SK-N-SH (cell line): ENCODE measurements at places on chromosomes 2 and 18.

DNA sequence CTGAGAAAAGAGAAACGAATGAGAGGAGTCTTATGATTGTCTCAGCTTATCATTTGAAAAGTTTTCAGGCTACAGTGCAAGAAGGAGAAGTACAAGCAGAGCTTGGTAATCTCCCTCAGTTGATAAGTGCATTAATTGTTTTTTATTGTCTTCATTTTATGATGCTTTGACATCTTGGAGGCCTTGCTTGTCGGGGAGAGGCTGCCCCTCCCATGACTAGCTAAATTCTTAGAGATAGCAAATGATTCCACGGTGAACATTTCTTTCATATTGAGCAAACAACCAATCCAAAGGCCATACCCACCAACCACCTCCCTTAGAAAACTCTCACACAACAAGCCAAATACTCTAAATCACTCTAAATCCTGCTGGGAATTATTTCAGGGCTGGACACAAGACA is 39.8 kb downstream of the GDF7 start:
- no peak for DNase-seq

DNA sequence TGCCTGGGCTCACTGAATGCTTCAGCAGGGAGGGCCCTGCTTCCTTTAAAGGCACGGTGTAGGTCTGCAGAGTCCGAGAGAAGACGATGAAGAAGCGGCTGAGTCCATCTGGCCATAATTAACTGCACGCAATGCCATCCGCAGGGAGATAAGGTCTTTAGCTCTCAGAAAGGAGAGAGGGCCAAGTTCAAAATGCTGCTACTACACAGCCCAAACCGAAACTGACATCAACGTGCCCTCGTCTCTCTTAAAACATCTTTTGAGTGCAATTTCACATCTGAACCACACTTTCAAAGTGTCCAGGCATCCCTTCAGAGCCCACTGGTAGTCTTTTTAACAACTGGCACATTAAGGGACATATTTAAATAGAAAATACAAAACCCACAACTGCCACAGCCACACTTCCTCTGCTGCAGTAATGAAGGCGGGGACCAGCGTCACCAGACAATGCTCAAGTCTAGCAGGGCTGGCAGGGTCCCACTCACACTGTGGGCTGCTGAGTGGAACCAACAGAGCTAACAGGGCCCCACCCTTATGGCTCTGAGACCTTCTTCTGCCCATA is 35.8 kb downstream of the ST3GAL5 start:
- DNase-seq: peak; percentile 50

DNA sequence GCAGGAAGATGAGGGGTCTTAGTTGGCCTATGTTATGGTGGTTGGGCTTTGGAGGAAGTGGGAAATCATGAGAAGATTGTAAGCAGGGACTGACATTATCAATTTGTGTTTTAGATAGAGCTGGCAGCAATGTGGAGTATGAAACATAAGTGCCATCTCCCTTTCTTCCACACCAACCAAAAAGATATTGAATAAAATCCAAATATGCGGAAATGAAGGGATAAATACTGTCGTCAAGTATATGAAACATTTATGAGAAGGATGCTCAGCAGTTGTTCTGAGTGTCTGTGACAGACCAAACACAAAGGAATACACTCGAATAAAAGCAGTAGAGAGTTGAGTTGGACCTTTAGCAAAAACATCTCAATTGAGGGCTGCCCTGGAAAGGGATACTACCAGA is 1090.0 kb upstream of the ZEB2 start:
- no peak for DNase-seq

DNA sequence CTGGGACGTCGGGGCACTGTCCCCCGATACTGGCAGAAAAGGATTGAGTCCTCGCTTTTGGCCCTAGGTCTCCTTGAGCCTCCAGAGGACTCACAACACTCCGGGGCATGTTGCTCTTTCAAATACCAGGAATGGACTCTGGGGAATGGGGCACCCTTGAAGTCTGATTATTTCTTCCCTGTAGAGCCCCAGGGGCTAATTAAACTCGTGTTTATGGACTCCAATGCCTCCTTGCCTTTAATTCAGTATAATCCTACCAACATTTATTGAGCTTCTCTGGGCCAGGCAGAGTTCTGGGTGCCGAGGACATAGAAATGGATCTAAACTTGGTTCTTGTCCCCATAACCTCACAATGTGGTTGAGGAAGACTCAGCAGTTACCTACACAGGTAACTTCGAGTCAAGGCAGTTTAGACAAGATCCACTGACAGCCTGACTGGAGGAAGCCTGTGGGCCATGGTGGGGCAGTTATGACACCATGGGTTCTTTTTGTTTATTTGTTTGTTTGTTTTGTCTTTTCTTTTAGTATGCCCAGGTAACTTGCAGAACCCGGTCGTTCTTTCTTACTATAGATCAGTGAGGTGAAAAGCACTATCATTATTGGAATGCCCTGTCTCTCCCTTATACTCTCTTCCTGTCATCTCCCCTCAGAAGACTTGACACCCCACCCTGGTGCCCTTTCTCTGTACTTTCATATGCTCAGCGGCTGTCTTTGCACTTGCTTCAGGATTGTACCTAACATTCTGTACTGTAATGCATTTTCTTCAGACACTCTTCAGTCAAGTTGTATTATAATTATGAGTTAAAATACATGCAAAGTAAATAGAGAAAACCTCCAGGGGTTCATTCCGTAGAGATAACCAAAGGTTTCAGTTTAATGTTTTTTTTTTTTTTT is 3.2 kb downstream of the CFLAR start:
- DNase-seq: no peak

DNA sequence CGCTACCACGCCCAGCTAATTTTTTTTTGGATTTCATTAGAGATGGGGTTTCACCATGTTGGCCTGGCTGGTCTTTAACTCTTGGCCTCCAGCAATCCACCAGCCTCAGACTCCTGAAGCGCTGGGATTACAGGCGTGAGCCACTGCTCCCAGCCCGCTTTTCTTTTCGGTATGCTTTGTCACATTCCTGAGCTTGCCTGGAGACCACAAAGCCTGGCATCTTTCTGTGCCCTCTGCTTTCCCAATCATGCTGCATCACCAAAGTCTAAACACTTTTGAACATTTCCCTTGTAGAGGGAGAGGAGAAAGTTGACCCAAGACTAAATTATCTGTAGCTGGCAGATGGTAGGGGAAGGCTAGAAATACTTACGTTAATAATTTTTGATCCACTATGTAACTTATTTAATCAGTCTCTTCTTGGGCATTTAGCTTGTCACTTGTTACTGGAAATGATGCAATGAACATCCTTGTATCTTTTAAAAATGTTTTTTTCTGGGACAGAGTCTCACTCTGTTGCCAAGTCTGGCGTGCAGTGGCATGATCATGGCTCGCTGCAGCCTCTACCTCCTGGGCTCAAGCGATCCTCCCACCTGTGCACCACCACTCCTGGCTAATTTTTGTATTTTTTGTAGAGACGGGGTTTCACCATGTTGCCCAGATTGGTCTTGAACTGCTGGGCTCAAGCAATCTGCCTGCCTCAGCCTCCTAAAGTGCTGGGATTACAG is 2.7 kb upstream of the NPC1 start:
- no peak for DNase-seq

DNA sequence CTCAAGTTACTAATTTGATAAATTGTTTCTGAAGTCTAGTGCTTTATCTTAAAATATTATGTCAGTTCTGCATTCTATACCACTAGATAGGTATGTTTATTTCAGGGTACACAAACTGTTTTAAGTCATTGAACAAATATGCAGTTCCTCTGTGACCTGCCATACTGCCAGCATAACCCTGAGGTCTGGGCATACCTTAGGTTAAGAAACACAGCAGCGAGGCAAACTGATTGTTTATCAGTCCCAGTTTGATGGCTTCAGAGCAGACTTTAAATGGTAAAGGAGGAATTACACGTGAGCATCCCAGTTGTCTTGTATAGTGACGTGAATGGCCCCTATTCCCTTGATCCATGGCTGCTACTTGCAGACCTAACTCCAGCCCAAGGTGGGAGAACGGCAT is 186.4 kb upstream of the LRRTM1 start:
- no peak for DNase-seq

DNA sequence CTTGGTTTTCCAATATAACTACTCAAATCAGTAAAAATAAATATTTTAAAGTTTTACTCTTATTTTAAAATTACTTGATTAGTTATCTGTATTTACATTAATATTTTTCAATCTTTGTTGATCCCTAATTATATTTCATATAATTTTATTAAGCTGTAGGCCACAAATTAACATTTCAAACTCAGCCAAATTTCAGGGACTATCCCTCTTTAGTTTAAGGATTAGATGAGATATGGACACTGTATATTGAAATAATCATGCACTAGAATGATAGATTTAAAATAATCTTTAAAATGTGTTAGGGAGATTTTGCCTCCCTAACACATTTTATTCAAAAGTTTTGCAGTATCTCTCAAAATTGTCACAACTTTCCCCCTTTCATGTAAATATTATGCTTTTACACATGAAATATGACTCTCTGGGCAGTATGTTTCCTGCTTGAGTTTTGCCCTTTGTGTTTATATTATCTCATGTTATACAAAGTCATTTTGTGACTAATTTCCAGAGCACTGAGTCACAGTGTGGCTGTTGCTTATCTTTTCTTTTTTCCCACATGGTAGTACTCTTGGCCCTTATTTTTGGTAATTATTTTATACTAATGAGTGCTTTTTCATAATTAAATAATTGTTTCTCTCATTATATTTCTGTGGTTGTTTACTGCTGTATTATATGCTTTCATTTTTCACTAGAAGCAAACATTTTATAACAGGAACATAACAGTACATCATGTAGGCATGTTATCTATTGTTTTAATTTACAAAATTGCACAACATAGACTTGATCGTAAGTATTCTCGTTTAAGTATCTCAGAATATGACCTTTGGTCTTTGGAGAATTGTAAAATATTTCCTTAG is 1.2 kb downstream of the TFPI start:
- no peak for DNase-seq

DNA sequence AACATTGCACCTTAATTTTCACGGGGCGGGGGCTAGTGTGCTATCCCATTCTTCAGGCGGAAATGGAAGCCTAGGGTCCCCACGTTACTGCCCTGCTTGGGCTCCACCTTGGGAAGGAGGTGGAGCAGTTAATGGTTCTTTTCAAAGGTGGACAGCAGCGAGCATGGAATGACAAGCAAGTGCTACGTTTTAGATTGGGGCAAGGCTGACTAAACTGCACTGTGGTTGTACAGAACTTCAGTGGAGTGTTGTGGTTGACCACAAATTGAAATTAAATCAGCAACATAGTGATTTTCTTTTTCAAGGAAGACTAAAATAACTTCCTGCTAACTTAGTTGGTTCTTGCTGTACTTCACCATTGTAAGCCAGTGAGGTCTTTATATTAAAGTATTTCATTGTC is 47.0 kb downstream of the CHRNA1 start:
- no peak for DNase-seq

DNA sequence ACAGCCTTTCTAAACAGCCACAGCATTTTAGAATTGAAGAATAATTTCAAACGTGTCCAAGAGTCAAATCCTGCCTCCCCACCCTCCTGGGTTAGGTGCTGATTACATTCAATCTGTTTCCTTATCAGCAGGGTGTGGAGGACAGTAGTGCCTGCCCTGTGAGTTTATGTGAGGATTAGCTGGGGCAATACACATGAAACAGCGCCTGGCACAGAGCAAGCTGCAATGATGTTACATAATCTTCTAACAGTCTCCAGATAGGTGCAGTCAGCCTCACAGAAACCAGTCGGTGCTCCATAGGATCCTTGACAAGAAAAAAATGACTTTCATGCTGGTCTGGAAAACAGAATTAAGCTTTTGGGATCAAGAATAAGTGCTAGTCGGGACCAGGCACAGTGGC is 91.7 kb upstream of the ITGA6 start:
- DNase-seq: no peak

DNA sequence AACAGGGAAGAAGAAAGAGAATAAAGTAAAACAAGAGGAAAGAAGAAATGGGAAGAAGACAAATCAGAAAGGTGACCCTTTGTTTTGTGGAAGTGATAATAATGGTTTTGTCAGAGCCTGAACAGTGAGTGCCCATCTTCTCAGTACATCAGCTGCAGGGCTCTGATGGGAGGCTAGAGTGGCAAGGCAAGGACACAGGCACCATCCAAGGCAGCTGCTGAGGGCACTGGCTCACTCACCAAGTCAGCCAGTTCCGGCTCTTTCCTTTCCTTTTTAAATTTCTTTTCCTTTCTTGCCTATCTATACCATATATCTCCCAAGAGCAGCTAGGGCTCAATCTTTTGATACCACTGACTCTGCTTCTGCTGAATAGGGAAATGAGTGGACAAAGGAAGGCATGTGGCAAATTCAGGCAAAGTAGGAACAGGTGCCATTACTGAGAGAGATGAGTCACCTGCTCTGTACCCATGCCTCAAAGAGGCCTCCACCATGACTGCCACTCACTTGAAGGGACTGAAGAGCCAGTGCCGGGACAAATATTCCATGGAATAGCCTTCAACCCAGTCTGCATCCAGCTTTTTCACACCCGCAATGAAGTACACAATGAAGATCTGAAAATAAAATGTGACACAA is 6.2 kb downstream of the GGCX start:
- no peak for DNase-seq

- no peak for DNase-seq
These were observed 686.7 kb downstream of the NR4A2 start for GRCh38 chr2:155645791-155646190.
